Cerebellum (tissue), 4 donors: ENCODE measurements at places on chromosomes 6 and 20. TPM values are rescaled to one million over a fixed set of nuclear protein-coding genes. Genes with fewer than 3 reads are reported as not detected.

The TMEM242 gene
- 12.5 TPM for total RNA-seq

The UBE2J1 gene
- 38.4 TPM for total RNA-seq

The BFSP1 gene
- 1.5 TPM for total RNA-seq

The C2 gene
- 4.1 TPM for total RNA-seq

The RHAG gene
- 0.64 TPM for total RNA-seq

The EEF1E1 gene
- 32.4 TPM for total RNA-seq

The ADAM33 gene
- total RNA-seq, result 6.3 TPM
